ENCODE measurements at places on chromosomes 5 and 9. TPM values are rescaled to one million over a fixed set of nuclear protein-coding genes. Genes with fewer than 3 reads are reported as not detected.

- no peak for DNase-seq
These were observed 156.9 kb upstream of the NR3C1 start for GRCh38 chr5:143560378-143560777.

DNA sequence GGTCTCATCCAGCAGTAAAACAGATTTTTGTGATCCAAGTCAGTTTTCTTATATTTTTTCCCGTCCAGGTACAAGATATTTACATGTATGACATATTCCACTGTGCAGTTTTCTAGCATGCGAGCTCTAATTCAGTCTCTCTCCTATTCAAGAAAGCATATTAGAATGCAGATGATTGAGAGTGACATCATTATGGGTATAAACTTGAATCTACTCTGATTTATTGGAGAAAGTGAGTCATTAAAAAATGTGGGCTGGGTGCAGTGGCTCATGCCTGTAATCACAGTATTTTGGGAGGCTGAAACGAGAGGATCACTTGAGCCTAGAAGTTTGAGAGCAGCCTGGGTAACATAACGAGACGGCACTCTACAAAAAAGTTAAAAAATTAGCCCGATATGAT, 6.2 kb downstream of the FER start:
- DNase-seq, result no peak

DNA sequence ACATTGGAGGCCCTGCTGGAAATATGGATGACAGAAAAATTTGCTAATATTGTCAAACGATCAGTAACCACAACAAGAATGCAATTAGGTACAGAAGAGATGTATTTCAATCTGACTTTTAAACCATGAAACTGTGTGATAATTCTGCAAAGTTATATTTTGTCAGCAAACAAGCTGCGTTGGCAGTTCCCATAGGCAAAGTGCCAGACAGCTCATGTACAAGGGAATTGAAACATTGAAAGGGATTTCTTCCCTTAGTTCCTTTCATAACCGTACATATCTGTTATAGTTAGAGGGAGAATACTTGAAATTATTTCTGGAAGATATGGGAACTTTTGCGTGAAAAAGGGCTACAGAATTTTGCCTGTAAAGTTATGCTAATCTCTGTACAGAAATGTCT, 419.4 kb upstream of the PTGER4 start:
- DNase-seq, result no peak

Gene LCN9
- not detected for total RNA-seq

GRCh38 chr9:97577051-97577450, 56.1 kb downstream of the TSTD2 start:
- DNase-seq, result no peak

DNA sequence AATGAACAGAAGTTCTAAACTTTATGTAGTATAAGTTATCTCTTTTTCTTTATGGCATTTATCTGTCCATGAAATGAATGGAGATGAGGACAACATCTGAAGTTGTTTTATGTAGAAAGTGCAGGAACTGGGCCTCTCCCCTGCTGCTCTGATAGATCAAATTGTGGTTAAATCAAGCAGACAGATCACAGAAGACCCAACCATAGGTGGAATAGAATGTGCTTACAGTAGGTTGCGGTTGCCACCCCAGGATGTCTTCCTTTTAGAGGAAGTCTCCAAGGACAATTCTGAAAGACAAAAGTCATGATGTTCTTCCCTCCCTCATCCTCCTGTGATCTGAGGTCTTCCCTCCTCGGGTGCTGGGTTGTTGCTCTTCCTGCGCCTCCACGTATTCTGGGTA, 12.9 kb downstream of the RASGRF2 start:
- DNase-seq, result no peak

Gene MOB3B
- total RNA-seq, result 3.2 TPM

Measured in activated naive CD8-positive, alpha-beta T cell treated with anti-CD3 and anti-CD28 coated beads, Interleukin-2, amount 10 ng/mL, durations not matched to agents 7 days and 5 days (primary cell).